Activated naive CD4-positive, alpha-beta T cell (primary cell): ENCODE measurements at places on chromosomes 13 and 19.

DNA sequence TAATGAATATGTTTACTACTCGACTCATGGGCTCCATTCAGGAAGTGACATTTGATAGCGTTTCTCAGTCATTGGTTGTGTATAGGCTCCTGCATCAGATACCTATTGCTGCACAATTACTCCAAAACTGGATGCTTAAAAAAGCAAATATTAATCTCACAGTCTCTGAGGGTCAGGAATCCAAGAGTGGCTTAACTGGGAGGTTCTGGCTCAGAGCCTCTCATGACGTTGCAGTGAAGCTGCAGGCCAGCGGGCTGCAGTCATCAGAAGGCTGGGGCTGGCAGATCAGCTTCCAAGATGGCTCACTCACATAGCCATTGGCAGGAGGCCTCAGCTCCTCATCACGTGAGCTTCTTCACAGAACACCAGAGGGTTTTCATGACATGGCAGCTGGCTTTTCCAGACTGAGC lies 525.1 kb upstream of the NBEA start:
- no peak for DNase-seq

GRCh38 chr19:30640252-30640965 lies 268.2 kb downstream of the ZNF536 start:
- DNase-seq, result no peak

DNA sequence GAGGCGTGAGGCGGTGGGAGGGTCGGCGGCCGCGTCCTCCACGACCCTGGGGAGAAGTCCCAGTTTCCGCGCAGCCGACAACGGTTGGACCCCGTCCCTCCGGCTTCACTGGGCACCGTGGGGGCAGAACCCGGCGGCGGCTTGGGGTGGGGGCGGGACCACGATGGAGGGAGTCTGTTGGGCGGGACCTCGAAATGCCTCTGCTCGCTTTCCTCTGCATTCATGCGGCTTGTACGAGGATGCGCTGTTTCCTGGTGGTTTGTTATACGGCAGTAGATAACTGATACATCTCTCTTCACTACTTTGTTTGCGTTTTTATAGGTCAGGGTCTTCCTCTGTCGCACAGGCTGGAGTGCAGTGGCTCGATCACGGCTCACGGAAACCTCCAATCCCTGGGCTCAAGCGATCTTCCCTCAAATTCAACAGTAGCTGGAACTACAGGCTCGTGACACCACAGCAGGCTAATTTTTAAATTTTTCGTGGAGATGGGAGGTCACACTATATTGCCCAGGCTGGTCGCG lies 24.6 kb upstream of the ZNF846 start:
- DNase-seq, result peak; percentile 46

- DNase-seq, result no peak
Observed at GRCh38 chr19:49110567-49110966, 3.6 kb upstream of the LIN7B start.

GRCh38 chr19:7197760-7198696 lies 96.2 kb downstream of the INSR start:
- peak; percentile 92 for DNase-seq

- peak; percentile 61 for DNase-seq
Observed at GRCh38 chr19:53881482-53882390, at the start of gene PRKCG. PRKCG (plus strand) TSS chr19:53882197; CDS start chr19:53882495, 298 bp downstream.

- no peak for DNase-seq
Observed at GRCh38 chr19:57786286-57786685, 16.8 kb downstream of the ZNF586 start.

DNA sequence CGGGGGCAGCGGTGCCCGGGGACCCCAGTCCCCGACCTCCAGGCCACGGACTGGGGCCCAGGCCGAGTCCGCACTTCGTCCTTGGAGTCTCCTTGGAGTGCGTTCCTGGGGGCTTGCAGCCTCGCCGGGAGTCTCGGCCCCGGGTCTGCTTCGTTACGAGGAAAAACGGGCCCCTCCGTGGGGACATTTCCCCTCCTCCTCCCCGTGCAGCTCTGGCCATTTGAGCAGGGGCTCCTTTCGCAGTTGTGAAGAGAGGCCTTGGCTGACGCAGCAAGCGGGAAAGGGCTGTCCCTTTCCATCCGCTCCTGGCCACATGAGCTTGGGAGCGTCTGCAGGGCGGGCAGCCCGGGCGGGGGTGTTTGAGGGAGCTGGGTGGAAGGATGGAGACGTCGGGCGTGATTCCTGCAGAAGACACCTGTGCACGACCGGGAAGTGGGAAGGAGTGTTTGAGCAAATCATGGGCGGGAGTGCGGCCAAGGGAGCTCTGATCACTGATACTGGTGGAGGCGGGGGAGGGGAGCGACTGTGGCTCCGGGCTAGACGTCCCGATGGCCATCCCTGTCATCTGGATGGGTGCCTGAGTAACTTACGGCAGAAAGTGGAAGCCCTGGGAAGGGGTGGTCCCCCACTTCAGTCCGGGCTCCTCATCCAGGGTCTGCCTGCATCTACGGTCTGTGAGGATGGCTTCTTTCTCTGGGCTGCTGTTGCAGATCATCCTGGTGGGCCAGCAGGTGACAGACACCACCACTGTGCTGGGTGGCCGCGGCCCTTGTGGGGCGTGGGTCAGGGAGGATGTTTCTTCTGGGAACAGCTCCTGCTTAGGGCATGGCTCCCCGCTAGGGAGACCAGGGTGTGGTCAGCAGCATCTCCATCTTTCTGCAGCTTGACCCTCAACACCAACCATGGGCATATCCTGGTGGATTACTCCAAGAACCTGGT lies 736 bp downstream of the GPI start:
- no peak for DNase-seq

- DNase-seq, result no peak
Observed at GRCh38 chr13:20740021-20740420, 33.7 kb downstream of the EEF1AKMT1 start.

GRCh38 chr13:40252241-40252640 lies 414.2 kb downstream of the FOXO1 start:
- DNase-seq, result no peak

DNA sequence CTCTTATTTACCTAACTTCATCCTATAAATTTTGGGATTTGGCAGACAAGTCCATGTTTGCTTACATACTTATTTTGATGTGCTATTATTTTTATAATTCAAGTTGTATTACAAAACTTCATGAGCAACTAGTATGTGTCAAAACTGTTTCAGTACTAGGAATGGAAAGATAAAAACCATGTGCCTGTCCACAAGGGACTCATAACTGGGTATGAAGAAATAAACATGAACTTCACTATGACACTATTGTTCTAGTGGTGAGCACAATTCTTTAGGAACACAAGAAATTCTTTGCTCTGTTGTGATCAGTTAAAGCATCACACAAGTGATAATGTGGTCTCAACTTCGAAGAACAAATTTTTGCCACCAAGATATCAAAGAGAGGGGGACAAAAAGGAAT lies 97.5 kb upstream of the FBXL3 start:
- DNase-seq, result no peak

DNA sequence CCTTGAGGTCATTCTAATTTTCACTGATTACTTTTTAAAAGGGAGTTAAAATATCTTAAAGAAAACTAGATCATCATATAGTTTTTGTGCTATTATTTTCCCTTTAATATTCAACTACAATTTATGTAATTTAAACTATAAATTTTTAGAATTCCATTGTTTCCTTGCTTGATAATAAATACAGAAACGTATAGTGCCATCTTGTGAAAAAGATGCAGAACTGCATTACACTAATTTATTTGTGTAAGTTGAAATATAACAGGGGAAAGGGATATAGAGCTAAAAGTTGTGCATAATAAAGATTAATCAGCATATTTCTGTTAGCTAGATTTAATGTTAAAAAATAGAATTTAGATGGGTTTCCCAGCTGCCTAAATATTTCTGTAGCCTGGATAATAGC lies 61.5 kb upstream of the TDRD3 start:
- DNase-seq, result no peak

- DNase-seq, result no peak
Observed at GRCh38 chr13:22497991-22498780, 682.6 kb upstream of the SGCG start.

DNA sequence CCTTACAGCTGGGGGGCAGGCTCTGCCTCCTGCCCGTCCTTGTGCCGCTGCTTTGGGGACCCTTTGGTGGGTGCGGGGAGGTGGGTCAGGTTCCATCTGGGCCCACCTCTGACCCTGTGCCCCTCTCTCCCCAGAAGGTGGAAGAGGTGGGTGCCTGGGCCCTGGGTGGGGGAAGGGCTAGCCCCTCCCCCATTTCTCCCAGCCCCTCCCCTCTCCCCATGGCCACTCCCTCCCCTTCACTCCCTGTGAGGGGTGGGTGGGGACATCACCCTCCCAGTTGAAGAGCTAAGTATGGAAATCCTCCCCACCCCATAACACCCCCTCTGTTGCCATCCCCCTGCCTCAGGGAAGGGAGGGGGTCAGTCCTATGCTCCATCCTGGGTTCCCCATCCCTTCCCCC lies 14.2 kb downstream of the ARHGEF1 start:
- DNase-seq, result no peak

DNA sequence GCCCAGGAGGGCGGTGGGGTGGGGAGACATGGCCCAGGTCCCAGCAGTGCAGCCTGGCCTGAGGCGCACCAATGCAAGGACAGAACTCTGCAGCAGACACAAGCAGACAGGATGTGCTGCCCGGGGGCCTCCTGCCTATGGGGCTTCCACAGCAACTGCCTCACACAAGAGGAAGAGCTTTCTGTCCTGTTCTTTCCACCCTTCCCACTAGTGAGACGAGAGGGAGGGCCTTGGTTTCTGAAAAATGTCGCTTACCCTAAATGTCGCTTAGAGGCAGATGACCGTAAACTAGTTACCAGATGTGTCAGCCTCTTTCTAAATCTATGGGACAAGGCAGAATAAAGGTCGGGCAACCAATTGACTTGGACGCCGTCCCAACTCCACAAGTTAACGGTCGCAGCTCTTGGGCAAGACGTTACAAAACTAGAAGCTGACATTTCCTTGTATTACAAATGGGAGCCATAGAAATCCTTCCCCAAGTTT lies at the start of gene LAIR1:
LAIR1 (minus strand) TSS at position 157 of the 483 bp plus-strand sequence; CDS start at position 30, 127 bp downstream.
- no peak for DNase-seq

DNA sequence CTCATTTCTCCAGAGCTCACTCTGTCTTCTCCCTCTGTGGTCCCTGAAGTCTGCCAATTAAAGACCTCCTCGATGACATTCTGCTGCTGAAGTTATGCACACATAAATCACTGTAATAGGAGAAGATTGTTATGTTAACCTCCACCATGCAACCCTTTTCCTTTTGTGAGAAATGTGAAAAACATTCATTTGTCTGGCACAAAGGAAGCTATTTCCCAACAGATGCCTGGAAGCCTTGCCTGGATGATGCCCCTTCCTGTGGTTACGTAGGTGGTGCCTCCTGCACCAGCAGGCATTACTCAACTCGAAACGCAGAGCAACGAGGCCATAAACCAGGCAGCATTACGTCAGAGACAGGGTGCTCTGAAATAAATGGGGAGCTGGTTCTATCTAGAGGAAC lies 327.4 kb upstream of the ZNF507 start:
- DNase-seq, result no peak
